ENCODE measurements at places on chromosomes 12 and 14.

- DNase-seq = peak; percentile 33
These were observed 846 bp upstream of the MTHFD1 start for GRCh38 chr14:64387232-64387781.

GRCh38 chr14:23605931-23606585, 27.5 kb upstream of the JPH4 start:
- peak; percentile 5 for DNase-seq

GRCh38 chr12:76720068-76720467, 43.8 kb upstream of the ZDHHC17 start:
- DNase-seq = peak; percentile 65

- no peak for DNase-seq
These were observed 7.1 kb downstream of the ASB2 start for GRCh38 chr14:93969082-93969828.

DNA sequence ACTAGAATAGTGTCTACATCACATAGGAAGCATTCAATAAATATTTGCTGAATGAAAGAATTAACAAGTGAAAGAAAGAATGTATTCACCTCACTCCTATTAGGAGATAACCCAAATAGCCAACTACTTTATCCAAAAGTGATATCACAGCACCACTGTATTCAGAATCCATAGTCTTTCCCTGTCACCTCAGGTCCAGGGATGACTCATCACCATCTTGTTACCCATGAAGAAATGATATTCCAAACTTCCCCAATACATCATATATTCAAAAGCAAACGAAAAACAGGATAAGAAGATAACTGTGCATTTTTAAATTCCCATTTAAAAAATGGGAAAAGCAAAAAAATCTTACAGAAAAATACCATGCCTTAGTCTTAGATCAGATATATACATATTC, 39.1 kb downstream of the TXNDC16 start:
- DNase-seq = no peak

DNA sequence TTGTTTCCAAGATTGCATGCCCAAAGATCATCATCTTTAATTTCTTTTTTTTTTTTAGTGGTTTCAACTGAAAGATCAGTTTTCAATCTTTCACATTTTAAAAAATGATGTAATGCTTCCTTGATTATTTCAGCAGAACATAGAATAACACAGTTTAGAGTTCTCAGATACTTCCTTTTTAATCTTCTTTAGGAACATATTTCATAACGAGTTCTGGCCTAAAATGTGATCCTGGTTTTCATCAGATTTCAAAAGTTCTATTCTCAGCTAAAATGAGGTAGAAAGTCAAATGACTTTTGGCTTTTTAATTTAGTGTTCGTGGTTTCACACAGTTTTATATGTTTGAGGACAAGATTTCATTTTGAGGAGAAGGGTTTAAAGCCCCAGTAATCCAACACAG, 40.0 kb upstream of the NR1H4 start:
- DNase-seq = no peak

- no peak for DNase-seq
These were observed 53.0 kb upstream of the RPH3A start for GRCh38 chr12:112738531-112738930.

DNA sequence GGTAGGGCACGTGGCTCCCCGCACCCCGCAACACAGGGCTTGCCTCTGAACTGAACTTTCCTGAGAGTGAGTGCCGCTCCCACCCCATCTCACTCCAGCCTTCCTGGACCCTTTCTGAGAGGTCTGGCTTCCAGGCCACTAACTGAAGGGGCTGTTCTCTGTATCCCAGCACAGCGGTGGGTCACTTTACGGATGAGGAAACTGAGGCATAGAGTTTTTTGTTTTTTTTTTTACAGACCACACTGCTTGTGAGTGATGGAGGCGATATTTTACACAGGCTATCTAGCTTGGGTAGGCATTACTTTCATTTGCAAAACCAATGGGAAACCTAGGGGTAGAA, 1.2 kb upstream of the TGFB3 start:
- no peak for DNase-seq

- peak; percentile 76 for DNase-seq
These were observed 9.1 kb downstream of the RAB2B start for GRCh38 chr14:21467616-21468015.

DNA sequence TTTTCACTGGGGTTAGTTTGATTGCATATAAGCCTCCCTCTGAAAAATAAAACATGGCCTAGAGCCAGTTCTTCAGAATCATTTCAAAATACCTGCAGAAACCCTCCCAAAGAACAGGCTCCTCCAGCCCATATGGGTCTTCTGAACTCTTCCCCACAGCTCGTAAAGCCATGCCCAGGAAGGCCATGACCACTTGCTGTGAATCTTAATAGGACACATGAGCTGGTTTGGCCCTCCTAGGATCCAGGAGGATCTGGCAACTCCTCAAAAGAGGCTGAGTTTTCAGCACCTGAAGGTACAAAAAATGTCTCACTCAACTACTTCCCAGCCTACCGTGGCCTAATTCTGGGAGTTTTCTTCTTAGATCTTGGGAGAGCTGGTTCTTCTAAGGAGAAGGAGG, 2.4 kb downstream of the MYBPC1 start:
- no peak for DNase-seq

DNA sequence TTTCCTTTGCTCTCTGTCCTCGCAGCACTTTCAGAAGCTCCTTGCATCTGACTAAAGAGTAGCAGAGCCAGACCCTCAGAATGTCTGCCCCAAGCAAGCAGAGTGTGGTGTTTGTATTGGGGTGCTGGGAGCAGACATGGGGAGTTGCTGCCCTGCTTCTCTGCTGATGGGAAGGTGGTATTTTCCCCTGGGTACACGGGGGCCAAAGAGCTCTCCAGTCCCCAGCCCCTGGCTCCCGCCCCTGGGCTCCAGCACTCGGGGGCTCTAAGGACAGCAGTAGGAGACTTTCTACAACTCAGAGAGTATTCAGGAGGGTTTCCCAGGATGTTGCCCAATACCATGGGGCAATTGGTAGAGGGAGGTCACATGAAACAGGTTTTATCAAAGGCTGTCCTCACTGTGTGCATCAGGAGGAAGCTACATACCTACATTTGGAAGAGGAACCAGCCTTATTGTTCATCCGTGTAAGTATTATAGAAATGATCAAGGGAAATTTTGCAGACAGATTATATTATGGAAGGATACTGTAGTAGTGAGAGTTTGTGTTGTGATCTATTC, 50.3 kb downstream of the DAD1 start:
- DNase-seq = no peak

- no peak for DNase-seq
These were observed 529 bp downstream of the PHLDA1 start for GRCh38 chr12:76031081-76031413.

DNA sequence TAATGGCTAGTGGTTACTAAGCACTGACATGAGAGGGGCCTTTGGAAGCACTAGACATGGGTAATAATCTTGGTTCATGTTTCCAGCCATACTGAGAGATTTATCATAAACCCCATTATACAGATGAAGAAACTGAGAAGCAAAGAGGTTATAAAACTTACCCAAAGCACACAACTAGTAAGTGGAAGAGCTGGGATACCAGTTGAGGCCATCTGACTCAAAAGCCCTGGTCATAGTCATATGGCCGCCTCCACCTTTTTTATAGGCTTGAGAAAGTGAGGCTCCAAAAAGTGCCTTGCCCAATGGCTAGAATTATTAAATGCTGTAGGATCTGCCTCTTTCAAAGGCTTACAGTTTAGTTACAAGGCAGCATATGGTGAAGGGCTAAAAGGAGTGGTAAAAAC, 944 bp downstream of the TXNRD1 start:
- no peak for DNase-seq

- no peak for DNase-seq
These were observed 120.7 kb downstream of the C12orf75 start for GRCh38 chr12:105451211-105451610.

DNA sequence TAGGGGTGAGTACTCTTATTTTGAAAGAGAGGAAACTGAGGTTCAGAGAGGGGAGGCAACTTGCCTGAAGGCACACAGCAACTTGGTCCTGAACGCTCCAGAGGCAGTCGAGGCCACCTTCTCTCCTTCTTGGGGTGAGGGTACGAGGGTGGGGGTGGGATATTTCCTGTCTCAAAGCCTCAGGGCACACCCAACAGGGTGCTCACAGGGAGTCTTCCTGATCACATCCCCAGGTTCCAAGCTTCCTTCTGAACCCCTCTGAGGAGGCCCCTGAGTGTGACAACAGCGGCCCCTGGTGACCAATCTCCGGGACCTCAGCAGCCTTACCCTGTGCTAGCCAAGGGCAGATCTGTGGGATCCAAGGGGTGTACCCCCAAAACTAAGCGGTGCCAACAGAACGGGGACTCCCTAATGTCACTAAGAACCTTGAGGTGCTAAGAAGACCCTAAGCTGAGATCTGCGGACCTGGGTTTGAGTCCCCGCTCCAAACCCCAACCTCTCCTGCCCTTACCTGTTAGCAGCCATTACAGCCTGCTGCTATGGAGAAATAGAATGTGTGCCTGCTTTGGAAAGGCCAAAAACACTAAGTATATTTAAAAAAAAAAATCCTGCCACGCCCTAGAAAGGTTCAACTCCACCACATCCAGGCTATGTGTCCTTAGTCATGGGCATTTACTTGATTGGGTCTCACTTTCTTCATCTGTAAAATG, 57.9 kb downstream of the TRPV4 start:
- DNase-seq = peak; percentile 52

DNA sequence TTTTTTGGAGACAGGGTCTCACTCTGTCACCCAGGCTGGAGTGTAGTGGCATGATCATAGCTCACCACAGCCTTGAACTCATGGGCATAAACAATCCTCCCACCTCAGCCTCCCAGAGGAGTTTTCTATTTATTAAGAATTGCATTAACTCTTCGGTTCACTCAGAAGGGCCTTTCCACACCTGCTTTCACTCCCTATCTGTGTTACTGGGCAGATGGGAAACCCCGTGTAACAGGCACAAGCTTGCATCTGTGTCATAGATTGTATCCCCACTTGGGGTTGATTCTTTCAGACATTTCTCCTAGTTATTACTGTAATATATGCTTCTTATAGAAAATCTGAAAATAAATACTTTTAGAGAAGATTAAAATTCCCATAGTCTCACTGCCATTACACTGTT, 38.7 kb downstream of the STX2 start:
- no peak for DNase-seq

GRCh38 chr14:96180043-96180874, 24.4 kb upstream of the BDKRB2 start:
- no peak for DNase-seq

DNA sequence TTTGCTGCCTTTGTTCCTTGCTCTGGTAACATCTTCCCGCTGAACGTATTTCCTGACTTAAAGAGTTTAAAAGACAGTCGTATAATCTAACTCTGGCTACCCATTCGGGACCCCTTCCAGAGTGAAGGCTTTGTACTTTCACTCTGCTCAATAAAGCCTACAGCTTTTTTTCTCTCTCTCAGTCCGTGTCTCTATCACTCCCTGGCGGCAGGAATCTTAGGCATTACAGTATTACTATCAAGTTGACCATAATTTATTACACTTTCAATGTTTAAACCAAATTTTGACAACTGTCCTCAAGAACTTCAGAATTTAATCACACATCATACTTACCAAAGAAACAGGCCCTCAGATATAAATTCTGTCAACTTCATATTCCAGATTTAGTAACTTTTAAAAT, 967.9 kb downstream of the FSCB start:
- no peak for DNase-seq

- DNase-seq = peak; percentile 43
These were observed 77.5 kb upstream of the CPSF6 start for GRCh38 chr12:69161829-69162228.

GRCh38 chr12:56336361-56337167, 2.1 kb upstream of the IL23A start:
- DNase-seq = no peak

DNA sequence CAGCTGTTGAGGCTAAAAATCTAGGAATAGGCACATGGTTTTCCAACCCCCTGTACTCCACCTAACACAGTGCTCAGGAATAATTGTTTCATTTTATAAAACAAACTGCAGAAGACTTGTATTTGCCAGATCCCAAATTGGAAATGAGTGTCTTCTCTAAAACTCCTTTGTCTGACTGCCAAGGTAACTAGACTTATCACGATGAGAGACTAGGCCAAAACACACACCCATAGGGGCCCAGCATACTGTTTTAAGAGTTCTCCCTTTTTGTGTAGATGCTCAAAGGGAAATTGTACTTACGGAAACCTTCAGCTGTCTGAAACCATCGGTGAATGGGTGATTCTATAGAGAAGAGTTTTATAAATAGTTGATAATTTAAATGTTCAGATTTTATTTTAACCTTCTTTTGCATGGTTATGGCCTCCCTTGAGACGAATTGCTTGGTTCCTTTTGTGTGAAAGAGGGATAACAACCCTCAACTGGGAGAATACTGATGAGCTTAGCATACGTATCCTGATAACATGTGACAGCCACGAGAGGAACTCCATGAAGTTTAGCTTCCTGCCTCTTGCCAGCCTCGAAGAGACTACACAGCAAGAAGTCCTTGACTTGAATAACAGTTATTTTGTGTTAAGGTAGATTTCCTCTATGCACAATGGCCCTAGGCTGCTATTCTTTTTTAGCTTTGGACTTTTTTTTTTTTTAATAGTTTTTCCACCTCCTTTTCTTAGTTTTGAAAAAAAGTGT, 103.3 kb downstream of the PELI2 start:
- DNase-seq = no peak

All from mammary epithelial cell (primary cell).